ENCODE measurements at places on chromosomes 5 and 9. TPM values are rescaled to one million over a fixed set of nuclear protein-coding genes. Genes with fewer than 3 reads are reported as not detected.

- no peak for DNase-seq
Measured at GRCh38 chr5:143166090-143166489, 237.4 kb downstream of the NR3C1 start.

- DNase-seq: no peak
Measured at GRCh38 chr5:33764786-33765185, 127.0 kb downstream of the ADAMTS12 start.

DNA sequence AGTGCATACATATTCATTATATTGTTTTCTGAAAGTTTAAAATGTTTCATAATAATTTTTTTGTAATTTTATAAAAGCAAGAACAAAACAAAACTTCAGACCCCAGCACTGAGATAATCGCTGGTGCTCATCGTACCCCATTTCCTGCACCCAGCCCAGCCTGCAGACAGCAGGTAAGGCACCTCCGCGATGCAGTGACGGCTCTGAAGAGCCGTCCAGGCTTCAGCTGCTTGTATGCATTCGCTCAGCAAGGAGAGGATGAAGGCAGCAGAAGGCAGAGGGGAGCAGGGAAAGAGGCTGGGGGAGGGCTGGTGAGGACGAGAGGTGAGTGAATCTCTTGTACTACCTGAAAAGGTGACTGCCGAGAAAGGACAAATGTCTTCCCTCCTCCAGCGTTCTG, 153.5 kb downstream of the TTLL11 start:
- DNase-seq: no peak

GRCh38 chr9:81832571-81833285, 95.5 kb upstream of the SPATA31D4 start:
- DNase-seq: no peak

GRCh38 chr5:110536120-110537115, 190.1 kb downstream of the TMEM232 start:
- DNase-seq: no peak

DNA sequence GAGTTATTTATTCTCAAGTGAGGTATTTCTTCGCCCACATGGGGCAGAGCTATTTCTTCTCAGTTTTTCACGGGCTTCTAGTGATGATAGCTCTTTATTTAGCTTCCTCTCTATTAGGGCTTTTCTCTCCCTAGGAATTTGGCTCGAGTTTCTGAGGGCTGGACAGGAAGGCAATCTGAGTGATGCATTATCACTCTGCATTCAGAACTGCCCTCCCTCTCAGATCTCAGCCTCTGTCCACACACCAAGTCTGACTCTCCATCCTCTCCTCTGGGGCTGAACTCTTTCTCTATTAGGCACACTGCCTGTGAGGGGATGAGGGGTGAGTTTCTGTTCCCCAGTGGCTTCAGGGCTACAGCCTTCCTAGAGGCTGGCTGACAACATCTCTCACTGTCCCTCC, 14.9 kb upstream of the SCAMP1 start:
- DNase-seq: no peak

The SHC3 gene
- 12.9 TPM for total RNA-seq

DNA sequence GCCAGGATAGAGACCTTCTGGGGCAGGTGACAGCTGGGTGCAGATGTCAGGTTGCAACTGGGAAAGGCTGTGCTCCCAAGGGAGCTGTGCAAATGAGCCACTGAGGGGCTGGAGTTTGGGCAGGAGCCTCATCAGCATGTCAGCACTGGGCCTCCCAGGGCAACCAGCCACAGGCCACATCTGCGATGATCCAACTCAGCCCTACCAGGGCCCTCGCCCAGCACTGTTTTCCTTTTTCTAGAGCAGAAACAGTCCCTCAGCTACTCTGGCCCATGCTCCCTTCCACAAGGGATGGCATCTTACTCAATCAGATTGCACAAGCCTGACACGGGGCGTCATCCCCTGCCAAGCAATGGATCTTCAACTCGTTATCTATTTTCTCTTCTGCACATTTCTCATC, 24.8 kb downstream of the NIPAL4 start:
- peak; percentile 65 for DNase-seq

- DNase-seq: no peak
Measured at GRCh38 chr5:143653256-143653655, 158.7 kb upstream of the HMHB1 start.

The CDKN2B gene
- total RNA-seq: 31.3 TPM

The GCNT4 gene
- total RNA-seq: 2.8 TPM

DNA sequence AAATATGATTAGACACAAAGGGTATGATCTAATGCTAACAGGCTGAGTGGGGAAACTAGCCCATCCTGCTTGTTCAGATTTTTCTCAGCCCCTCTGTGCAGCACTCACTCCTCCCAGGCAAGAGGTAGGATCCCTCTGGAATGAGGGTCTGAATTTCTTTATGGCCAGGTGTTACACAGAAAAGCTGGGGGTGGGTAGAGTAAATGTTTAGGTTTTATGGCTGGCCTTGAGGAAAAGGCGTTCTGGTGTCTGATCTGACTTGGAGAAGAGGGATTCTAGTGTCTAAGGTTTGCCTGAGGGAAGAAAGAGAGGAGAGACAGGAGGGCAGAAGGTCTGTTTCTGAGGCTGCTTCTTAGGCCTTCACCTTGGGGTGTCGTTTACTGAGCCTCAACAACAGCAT, 97.3 kb downstream of the MUSK start:
- DNase-seq: no peak

DNA sequence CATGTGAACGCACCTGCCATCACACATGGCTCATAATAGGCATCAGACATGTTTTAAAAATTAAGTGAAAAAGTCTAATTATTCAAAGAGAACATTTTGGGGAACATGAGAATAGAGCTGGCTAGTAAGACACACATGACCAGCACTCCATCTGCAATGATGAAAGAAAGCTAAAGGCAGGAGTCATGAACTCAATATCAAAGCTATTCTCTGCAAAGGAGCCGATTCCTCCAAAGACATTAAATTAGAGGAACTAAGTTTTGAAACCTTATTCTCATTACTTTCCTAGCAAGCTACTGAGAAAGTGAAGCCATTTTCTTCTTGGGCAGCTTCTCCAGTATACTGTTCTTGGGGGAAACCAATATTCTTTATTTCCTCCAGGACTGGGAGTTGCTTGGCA, 172.0 kb downstream of the CRB2 start:
- no peak for DNase-seq

DNA sequence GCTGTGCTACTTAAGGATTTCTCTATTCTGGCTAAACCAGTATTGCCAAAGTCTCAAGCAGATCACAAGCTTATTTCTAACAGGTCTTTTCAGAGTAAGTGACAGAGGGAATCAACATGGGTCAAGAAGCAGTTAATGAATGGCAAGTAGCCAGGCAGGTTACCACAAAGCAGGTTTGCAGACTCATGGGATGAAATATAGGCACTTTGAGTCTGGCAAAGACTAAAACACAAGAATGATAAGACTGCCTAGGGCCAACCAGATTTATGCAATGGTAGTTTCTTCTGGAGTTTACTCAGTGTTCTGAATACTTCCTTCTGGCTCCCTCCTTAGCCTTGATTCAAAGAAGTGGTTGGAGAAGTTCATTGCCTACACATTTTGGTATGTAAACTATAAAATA, 3.6 kb downstream of the HMGCS1 start:
- no peak for DNase-seq

- no peak for DNase-seq
Measured at GRCh38 chr5:149521739-149522685, 29.2 kb downstream of the CSNK1A1 start.

The NUP188 gene
- total RNA-seq: 49.6 TPM

DNA sequence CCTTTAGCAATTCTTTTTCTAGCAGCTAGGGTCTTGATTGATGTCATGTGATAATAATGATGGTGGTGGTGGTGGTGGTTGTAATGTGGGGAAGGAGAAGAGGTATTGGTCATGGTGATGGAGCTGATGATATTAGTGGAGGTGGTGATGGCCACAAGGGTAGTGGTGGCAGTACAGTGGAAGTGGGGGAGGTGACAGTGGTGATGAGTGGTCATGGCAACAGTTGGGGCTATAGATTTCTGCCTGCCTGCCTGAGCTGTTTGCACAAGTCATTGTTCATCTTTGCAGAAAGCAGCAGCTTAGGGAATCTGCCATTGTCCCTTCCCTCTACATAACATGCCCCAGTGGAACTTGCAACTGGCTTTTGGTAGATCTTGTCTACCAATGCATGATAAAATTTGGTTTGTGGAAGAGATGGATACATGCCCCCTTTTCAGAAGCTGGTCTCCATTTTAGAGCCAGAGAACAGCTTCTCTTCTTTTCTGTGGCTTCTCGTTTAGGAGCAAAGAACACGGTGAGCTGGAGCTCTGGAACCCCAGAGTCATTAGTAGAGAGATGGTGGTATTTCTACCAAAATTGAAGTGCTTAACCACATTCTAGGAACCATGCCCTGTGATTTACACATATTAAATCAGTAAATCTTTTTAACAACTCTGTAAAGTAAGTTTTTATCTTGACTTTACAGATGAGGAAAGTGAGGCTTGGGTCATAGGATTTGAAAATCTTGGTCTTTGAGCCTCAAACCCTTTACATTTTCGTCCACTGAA, 100.3 kb downstream of the AOPEP start:
- DNase-seq: no peak

The GRXCR2 gene
- total RNA-seq: not detected

- no peak for DNase-seq
Measured at GRCh38 chr5:137320056-137321045, 178.8 kb downstream of the SPOCK1 start.

DNA sequence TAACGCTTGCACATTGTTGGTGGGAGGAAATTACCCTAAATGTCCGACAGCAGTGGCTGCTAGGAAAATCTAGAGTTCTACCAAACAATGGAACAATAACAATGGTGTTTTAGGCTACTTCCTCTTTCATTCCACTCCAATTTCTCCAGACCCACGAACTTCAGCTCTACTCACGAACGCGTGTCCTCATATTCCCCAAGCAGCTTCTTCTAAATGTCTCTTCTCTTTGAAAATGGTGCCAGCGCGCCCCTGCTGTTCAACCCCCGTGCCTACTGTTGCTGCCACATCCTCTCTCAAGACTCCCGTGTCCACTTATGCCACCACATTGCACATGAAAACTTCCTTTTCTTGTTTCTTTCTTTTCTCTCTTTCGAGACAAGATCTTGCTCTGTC, 25.6 kb downstream of the OR2V2 start:
- no peak for DNase-seq

- DNase-seq: peak; percentile 68
Measured at GRCh38 chr5:6636293-6636692, 3.1 kb downstream of the SRD5A1 start.

DNA sequence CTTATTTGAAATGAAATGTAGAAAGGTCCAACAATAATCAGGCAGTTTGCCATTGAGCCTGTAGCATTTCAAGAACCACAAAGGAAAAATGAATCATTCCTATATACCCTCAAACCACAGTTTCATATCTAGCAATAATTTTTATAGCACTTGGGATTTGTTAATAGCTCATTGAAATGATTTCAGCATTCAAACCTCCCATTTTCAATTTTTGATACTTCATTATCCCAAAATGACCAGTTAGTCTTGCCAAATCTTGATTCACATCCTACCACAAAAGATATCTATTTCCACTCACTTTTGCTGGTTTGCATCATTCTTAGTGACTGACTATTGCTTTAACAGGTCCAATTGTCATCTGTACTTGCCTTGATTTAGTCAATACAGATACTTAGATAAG, 790.1 kb downstream of the TLE1 start:
- DNase-seq: no peak

DNA sequence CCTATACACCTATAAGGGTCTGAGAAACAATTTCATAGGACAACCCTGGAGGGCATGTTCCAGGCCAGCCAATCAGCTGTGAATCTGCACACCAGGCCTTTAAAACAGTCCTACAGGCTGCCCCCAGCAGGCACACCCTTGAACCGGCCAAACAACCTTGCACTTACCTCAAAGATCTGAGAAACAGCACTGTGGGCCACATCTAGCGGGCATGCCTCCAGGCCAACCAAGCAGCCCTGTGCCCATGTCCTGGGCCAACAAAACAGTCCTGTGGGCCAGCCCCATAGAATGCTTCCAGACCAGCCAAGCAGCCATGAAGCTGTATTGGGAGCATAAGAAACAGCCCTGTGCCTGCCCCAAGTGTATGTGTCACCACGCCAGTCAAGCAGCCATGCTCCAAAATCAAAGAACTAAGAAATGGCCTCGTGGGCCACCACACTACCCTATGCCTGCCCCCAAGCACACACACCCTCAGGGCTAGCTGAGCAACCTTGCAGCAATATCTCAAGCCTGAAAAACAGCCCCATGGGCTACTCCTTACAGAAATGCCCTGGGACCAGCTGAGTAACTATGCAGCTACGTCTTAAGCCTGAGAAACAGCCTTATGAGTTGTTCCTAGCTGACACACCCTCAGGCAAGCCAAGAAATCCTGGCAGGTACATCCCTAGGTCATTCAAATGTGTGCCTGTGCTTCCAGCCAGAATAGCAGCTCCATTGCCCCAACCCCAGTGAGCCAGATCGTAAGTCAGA, 2243.8 kb upstream of the C9orf72 start:
- DNase-seq: no peak

The IPPK gene
- 9.6 TPM for total RNA-seq

DNA sequence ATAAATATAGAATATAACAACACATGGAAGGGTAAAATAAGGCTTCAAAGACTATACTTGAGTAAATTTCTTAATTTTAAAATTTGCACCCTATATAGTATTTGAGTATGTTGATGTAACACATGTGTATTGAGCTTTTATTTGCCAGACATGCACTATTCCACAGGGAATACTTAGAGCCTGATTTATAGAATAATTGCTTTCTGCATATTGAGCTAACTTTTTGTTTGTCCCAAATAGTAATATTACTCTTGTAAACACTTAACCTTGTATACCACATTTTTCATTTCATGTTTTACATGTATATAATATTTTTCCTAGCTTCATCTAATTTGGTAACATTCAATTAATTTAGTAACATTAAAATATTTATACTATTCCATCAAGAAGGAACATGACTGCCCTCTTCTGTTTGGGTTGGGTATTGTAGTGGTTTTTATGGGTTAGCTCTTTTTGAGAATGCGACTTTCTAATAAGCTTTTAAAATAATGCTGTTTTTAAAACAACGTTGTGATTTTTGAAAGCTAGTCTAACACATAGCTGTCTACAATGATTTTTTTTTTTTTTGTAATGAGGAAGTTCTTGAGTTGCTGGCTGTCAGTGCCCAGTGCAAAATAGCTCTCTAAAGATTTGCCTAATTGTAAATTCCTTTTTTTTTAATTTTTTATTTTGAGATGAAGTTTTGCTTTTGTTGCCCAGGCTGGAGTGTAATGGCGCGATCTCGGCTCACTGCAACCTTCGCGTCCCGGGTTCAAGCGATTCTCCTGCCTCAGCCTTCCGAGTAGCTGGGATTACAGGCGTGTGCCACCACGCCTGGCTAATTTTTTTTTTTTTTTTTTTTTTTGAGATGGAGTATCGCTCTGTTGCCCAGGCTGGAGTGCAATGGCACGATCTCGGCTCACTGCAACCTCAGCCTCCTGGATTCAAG, 4.8 kb downstream of the SUB1 start:
- DNase-seq: no peak

The NXNL2 gene
- total RNA-seq: not detected

The EDIL3 gene
- 42.4 TPM for total RNA-seq

Data from upper lobe of right lung (tissue), 1 donor.